ENCODE measurements at places on chromosomes 6 and 20.
A peak's percentile ranks its signal among the peaks of the same experiment; 100 is the strongest.

- peak; percentile 18 for DNase-seq
Measured at GRCh38 chr6:150143516-150144293, 861 bp downstream of the PPP1R14C start.

DNA sequence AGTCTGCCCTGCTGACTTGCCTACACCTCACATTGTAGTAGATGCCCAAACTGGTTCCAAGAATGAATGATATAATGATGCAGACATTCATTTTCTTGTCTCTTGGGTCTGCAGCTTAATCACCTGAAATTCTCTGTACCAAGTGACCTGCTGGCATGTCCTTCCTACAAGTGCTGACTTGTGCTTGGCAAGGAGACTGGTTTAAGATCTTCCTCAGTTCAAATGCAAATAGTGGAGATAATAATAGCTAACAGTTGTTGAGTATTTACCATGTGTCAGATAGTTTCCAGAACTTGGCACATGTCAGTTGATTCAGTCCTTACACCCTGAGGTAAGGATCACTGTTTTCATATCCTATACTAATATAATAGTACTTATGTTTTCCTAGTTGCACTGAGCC, 223.4 kb downstream of the SLC24A3 start:
- DNase-seq = no peak

- no peak for DNase-seq
Measured at GRCh38 chr20:13101276-13101675, 92.5 kb downstream of the SPTLC3 start.

- DNase-seq = peak; percentile 80
Measured at GRCh38 chr6:43075670-43076463, at the start of gene PTK7. PTK7 (plus strand) TSS chr6:43076314; CDS start chr6:43076489, 175 bp downstream.

DNA sequence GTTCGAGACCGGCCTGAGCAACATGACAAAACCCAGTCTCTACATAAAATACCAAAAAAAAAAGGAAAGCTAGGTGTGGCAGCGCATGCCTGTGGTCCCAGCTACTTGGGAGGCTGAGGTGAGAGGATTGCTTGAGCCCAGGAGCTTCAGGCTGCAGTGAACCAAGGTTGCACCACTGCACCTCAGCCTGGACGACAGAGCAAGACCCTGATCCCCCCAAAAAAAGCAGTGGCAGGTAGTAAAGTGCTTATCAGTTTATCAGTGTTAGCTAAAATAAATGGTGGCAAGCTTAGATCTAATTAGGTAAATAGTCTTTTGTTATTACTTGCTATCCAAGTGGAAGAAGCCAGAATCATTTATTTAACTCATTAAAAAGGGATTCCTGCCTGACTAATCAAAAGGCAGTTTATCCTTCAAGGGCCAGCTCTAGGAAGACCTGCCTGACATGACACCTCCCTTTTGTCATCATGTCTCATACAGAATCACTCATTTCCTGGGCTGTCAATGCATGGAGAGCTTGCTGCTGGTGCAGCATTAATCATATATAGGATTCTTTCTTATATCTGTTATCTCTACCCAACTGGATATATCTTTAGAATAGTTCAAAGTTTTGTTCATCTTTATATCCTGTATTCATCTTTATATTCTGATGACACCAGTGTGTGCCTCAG, 9.6 kb downstream of the DSTN start:
- DNase-seq = no peak

- no peak for DNase-seq
Measured at GRCh38 chr20:50101281-50101680, 11.7 kb downstream of the UBE2V1 start.

GRCh38 chr6:35295521-35296315, 1.9 kb upstream of the DEF6 start:
- DNase-seq = no peak

DNA sequence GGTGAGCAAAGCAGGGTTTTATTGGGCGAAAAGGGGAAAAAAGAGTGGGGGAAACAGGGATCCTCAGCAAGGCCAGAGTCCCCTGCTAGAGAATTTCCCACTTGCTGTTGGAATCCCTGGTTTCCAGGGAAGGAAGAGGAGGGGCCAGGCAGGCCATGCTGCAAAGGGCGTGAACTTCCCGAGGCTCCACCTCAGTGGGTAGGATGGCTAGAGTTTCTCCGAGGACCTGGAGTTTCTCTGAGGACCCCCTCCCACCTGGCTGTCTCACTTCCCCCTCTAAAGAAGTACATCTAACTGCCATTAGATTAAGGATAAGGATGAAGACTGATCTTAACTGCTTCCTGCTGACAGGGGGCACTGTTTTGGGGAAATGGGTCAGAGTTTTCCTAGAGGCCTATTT, 1239.3 kb upstream of the GJE1 start:
- DNase-seq = no peak

DNA sequence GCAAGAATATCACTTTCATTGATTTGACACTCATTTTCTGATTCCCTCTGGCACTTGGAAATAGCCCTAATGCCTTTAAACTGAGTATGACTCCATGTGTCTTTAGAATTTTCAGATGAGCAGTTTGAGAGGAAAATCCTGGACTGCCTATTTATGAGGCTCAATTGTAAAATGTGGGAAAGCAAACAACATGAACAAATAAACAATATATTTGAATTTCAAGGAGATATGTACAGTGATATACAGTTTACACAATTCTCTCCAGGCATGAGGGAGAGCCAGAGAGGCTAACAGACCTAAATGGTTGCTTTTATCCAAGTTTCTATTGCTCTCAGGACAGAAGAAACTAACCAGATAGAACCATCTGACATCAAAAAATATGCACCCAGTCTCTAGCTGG, 748.2 kb upstream of the NRSN1 start:
- DNase-seq = no peak

GRCh38 chr6:38493931-38494547, 145.7 kb downstream of the BTBD9 start:
- DNase-seq = peak; percentile 72

- peak; percentile 76 for DNase-seq
Measured at GRCh38 chr6:41442800-41443501, 103.2 kb upstream of the FOXP4 start.

DNA sequence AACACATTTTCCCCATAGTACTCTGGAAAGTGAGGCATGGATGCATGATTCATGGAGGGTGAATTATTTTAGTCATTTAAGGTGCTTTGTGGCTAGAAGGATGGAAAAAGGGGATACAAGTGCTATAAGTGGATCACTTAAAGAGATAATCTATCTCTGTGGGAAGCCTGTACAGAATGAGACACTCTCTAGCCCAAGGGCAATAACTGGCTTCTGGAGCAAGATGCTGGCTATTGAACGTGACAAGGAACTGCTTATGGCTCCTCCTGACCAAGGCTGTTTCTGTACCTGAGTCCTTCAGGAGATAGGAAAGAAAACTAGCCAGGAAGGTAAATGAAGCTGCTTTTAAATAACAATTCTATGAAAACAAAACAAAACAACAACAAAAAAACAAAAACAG, 590.7 kb downstream of the EYS start:
- DNase-seq = no peak

- DNase-seq = no peak
Measured at GRCh38 chr6:107985701-107986100, 27.7 kb upstream of the SEC63 start.

GRCh38 chr20:54146672-54147071, 27.1 kb downstream of the CYP24A1 start:
- no peak for DNase-seq

GRCh38 chr6:17565399-17565798, 34.7 kb upstream of the FAM8A1 start:
- no peak for DNase-seq

DNA sequence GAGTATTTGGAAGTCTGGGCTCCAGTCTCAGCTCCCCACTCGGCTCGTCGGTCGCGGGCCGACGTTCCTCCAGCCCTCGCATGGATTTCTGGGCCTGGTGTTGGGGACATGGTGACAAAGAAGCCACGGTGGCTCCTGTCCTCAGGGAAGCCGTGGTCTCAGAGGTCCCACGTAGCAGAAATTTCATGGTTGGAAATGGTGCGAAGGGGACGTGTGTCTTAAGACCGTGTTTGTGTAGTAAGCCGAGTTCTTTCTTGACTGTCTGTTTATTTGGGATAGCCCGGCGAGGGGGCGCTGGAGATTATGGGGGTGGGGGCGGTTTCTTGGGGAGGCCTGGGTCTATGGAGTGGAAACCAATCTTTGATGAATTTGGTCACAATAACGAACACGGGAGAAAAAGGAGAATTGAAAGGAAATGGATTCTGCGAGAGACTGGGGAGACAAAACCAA, 23.5 kb upstream of the MAP3K7 start:
- DNase-seq = no peak

DNA sequence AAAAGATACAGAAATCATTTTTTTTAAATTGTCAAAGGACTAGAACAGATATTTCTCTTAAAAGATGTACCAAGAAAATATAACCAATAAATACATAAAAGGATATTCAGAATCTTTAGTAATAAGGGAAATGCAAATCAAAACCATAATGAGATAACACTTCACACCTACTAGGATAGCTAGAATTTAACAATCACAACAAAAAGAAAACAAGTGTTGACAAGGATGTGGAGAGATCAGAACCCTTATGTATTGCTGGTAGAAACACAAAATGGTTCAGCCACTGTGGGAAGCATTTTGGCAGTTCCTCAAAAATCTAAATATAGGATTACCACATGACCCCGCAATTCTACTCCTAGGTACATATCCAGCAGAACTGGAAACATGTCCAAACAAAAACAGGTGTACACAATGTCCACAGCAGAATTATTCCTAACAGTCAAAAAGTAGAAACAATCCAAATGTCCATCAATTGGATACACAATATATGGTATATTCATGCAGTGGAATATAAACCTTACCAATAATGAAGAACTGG, 211.0 kb downstream of the LRFN2 start:
- DNase-seq = no peak

GRCh38 chr20:24877652-24878051, 71.4 kb upstream of the CST7 start:
- DNase-seq = no peak

- DNase-seq = no peak
Measured at GRCh38 chr6:26459023-26459810, 1.5 kb downstream of the BTN2A1 start.

DNA sequence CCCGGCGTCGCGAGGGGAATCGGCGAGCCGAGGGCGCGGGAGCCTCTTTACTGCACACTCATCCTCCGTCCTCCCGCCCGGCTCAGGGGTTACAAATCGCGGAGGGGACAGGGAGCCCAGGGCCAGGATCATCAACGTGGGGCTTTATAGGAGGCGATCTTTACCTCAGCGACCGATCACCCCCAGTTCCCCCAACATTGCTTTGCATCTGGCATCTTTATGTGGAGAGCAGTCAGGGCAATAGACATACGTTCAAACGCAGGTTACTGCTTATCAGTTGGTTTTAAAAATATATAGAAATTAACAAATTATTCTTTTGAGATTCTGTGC, 634 bp downstream of the HSF2 start:
- DNase-seq = no peak

All from progenitor cell of endocrine pancreas (in vitro differentiated cells).